ENCODE measurements at places on chromosomes 2 and 18. TPM values are rescaled to one million over a fixed set of nuclear protein-coding genes. Genes with fewer than 3 reads are reported as not detected.

DNA sequence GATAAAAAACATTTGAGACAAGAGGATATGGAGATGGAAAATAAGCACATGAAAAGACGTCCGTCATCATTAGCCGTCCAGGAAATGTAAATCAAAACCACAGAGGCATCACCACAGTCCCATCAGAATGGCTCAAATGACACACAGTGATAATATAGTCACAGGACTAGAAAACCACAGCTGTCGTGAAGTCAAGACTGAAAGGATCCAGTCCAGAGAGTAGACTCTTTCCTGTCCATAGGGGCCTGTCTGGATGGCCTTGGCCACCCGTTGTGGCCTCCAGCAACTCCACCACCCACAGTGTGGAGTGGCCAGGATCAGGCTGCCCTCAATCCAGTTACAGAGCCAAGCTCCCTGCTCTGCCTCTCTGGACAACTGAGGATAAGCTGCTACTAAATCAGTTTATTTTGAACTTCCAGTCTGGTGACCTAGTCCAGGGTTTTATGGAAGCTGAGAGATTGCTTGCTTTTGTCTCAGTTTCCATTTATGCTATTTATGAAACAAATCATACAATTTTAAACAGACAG lies 60.4 kb downstream of the RHOB start:
- no peak for DNase-seq

DNA sequence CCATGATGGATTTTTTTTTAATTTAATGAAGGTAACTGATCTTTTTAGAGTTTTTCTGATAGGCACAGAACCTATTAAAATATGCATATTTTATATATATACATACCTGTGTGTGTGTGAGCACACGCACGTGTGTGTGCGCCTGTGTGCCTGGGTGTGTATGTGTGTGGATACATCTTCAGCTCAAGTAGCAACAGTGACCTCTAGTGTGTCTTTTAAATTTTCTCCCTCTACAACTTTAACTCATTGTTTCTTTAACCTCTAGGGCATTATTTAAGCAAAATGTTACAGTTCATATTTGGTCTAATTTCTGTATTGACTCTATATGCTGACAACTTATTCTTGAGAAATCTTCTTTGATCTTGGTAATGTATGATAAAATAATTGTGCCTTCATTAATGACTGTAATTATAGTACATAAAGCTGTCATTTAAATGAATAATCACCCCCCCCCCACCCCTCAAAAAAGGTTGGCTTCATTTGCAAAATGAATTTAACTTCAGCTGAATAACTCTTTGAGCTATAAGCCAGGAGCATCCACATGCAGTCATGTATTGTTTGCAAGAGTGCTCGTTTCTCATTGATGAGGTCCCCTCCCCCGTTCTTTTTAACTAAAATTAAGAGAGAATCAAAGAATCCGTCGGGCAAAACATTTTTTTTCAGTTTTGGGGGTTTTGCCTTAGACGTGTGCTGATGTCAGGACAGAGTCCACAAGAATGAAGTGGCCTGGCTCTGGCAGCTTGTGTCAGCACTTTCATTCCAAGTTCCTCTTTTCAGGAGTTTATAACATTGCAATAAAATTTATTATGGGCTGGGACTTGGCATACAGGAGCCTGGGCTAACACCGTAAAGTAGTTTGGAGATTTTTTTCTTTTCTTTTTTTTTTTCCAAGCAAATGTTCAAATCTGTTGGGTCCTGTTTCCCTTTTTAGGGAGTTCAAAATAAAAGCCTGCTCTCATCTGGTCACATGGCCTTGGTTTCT lies 80.0 kb downstream of the ETAA1 start:
- DNase-seq = peak; percentile 71

- peak; percentile 98 for DNase-seq
Observed at GRCh38 chr2:1493431-1494126, 80.3 kb downstream of the TPO start.

DNA sequence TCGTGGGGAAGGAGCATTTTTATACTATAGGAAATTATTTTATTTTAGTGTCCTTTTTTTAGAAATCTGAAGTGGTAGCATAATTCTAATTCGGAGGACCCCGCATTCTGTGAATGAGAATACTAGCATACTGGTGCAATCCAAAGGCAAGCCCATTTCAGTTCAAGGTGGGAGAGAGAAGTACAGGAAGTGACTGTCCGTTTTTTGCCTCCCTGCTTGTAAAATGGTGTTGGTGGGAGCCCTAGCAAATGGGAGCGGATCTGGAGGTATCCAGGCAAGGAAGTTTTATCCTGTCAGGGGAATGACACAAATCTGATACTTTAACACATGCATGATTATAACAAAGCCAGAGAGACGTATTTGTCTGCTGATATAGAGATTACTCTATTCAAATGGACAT lies 141.7 kb downstream of the ESCO1 start:
- no peak for DNase-seq

GRCh38 chr2:152445791-152446201 lies 110.8 kb downstream of the FMNL2 start:
- DNase-seq = no peak

FZD7 gene
- 17.4 TPM for total RNA-seq

UGT1A5 gene
- 3.1 TPM for total RNA-seq

TAF1B gene
- total RNA-seq = 9.9 TPM

Data from HT-29 (cell line).